ENCODE measurements at places on chromosomes 13 and 19. TPM values are rescaled to one million over a fixed set of nuclear protein-coding genes. Genes with fewer than 3 reads are reported as not detected.

The SIGLEC5 gene
- total RNA-seq = 0.22 TPM

The ZNF653 gene
- 23.8 TPM for total RNA-seq

The ZIK1 gene
- 4.8 TPM for total RNA-seq

The KLK4 gene
- not detected for total RNA-seq

GRCh38 chr19:46944918-46945628 is 74.6 kb upstream of the NPAS1 start:
- no peak for DNase-seq

DNA sequence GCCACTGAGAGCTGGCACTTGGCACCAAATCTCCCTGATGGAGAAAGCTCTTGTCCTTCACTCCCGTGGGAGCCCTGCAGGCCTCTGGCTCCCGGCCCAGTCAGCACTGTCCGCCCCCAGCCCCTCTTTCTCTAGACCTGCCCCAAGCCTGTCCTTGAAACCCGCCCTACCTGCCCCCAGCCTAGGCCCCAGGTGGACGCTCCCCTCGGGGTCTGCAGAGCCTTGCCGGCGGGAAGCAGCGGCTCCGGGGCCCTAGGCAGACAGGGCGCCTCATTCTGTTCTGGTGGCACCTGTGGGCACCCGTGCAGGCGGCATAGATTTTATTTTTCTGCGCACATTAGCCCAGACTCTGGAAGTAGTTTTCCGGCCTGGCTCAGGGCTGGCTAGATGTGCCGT is 17.6 kb downstream of the IL17D start:
- no peak for DNase-seq

All from natural killer cell treated with Interleukin-12 subunit alpha and Interleukin-12 subunit beta and Interleukin-15 and Interleukin-18, amount 100 ng/mL, for 72 hours (primary cell).